Activated CD4-positive, alpha-beta T cell treated with anti-CD3 and anti-CD28 coated beads, Interleukin-2, amount 10 ng/mL, durations not matched to agents 24 days and 14 days (primary cell): ENCODE measurements at places on chromosomes 13 and 19. TPM values are rescaled to one million over a fixed set of nuclear protein-coding genes. Genes with fewer than 3 reads are reported as not detected.

Gene ANGPTL8
- total RNA-seq: not detected in 2 replicates

Gene KLHL1
- total RNA-seq: not detected in 2 replicates

Gene CGB5
- not detected in 2 replicates for total RNA-seq

Gene CEACAM20
- total RNA-seq: not detected in 2 replicates

Gene SYT3
- not detected in 2 replicates for total RNA-seq

Gene PDX1
- total RNA-seq: not detected in 2 replicates

Gene SRRM5
- total RNA-seq: 0.19 and 0.37 TPM in 2 replicates

Gene KLK14
- 0.91 and 1.1 TPM in 2 replicates for total RNA-seq

Gene SUPT20H
- 67.4 and 74.8 TPM in 2 replicates for total RNA-seq

Gene KISS1R
- total RNA-seq: 12.9 and 16.8 TPM in 2 replicates

Gene IL4I1
- total RNA-seq: 40.4 and 41.4 TPM in 2 replicates

Gene CASP14
- total RNA-seq: not detected in 2 replicates

Gene APC2
- 0.16 and 0.24 TPM in 2 replicates for total RNA-seq

Gene PCDH17
- not detected in 2 replicates for total RNA-seq

Gene TMEM59L
- not detected in 2 replicates for total RNA-seq

Gene NLRP7
- total RNA-seq: not detected in 2 replicates

Gene PALM
- total RNA-seq: 0.24 TPM in 1 of 2 replicates, not detected in the other

Gene HSPB6
- total RNA-seq: 0.42 TPM in 1 of 2 replicates, not detected in the other

Gene S1PR5
- total RNA-seq: not detected in 2 replicates

Gene GPR12
- total RNA-seq: not detected in 2 replicates

Gene ZIK1
- 2.8 and 4.1 TPM in 2 replicates for total RNA-seq

Gene KIR3DL1
- not detected in 2 replicates for total RNA-seq

Gene POLR2I
- 83.4 and 86.3 TPM in 2 replicates for total RNA-seq

Gene ZNF234
- total RNA-seq: 10.9 and 12.9 TPM in 2 replicates

Gene LILRB3
- 0.26 TPM in 1 of 2 replicates, not detected in the other for total RNA-seq

Gene KIR2DL4
- not detected in 2 replicates for total RNA-seq

Gene TJP3
- 0.09 TPM in 1 of 2 replicates, not detected in the other for total RNA-seq

Gene RGL3
- not detected in 2 replicates for total RNA-seq

Gene NKPD1
- total RNA-seq: 0.16 and 0.28 TPM in 2 replicates

Gene ACP7
- total RNA-seq: not detected in 2 replicates

Gene SOX1
- not detected in 2 replicates for total RNA-seq

Gene HTR2A
- not detected in 2 replicates for total RNA-seq

Gene ISOC2
- 34.2 and 35.2 TPM in 2 replicates for total RNA-seq

Gene ADGRL1
- total RNA-seq: 14.3 and 17.2 TPM in 2 replicates

Gene ZNF132
- total RNA-seq: 3.6 and 3.8 TPM in 2 replicates

Gene MISP
- total RNA-seq: not detected in 2 replicates
